ENCODE measurements at places on chromosomes 11 and 22.

GRCh38 chr22:24105631-24106030, 75.7 kb upstream of the SUSD2 start:
- DNase-seq = no peak

DNA sequence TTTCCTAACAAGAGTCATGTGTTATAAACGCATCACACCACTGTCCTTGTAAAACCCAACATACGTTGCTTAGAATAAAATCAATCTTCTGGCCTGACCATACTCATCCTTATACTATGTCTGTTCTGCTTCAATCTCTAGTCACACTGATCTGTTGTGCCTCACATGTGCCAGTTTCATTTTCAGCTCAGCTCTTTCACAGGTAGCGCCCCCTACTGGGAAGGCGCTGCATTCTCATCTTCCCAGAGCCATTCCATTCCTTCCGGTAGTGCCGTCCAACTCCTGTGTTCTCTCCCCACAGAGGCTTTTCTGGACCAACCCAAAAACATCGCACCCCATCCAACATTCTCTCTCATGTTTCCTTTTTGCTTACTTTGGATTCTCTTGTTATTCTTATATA, 22.2 kb downstream of the CASP5 start:
- no peak for DNase-seq

- peak; percentile 6 for DNase-seq
Measured at GRCh38 chr11:93089474-93090102, 108.2 kb downstream of the SLC36A4 start.

DNA sequence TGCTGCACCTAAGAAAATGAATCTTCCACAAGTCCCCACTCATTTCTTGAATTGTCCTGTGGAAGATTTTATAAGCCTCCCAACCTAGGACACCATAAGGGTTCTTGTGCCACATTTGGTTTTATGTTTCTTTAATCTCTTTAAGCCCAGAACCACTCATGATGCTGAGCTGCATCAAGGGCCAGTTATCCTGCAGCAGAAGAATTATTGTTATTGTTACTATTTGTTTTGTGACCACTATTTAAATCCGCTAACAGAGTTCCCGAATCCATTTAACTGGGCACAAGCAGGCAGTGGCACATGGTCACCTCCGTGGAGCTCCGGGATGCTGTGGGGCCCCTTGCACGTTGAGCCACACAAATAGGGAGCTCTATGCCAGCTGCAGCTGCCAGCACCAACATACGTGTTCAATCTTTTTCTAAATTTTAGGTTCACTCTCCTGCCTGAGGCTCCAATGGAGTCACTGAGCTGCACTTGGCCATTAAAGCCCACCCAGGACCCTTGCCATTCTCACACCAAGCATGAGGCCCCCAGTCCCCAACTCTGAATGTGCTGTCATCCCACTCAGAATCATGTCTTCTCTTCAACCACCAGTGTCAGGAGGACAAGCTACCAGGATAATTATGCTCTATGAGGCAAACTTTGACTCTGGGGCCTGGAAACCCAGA, 60.6 kb downstream of the DGCR2 start:
- no peak for DNase-seq

DNA sequence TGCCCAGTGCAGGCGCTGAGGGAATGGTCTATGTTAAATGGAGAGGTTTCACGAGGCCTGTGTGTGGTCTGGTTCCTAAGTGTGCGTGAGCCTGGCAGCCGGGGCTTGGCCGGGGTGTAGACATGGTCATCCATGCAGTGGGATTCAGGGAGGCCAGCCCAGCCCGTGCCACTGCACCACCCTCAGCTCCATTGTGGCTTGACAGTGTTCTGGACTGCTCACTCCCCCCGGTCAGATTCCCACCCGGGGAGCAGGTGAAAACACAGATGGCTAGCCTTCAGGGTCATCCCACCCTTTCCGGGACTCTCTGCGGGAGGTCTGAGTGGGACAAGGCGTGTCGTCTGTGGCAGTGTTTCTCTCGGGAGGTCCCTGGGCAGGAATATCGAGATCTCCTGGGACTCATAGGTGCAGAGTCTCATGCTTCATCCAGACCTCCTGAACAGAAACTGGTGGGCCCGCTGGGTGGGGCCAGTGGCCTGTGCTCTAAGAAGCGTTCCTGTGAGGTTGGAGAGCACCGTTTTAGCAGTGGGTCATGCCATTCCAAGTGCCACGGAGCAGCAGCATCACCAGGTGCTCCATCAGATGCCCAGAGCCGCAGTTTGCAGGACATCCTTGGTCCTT, 52.3 kb downstream of the ST14 start:
- no peak for DNase-seq
